ENCODE measurements at places on chromosomes 6 and 20.

- no peak for DNase-seq
Measured at GRCh38 chr6:105936972-105937371, 149.2 kb upstream of the PRDM1 start.

DNA sequence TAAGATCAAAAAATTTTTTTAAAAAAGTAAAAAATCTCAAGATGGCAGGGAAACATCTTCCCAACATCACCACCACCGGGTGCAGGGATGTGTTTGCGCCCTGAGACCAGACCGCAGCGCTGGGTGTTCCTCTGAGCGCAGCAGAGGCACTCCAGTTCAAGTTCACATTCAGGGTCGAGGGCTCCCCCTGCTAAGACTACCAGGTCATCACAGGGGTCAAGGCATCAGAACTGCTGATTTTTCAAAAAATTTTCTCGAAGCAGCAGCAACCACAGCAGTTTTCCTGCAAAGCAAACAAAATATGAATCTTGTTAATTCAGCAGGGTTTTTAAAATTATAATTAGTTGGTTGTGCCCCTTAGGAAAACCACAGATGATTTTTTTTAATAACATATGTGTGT is 83.1 kb downstream of the MYLK4 start:
- DNase-seq, result no peak

GRCh38 chr6:90385759-90386313 is 89.2 kb upstream of the BACH2 start:
- no peak for DNase-seq

- no peak for DNase-seq
Measured at GRCh38 chr20:6959900-6960312, 192.4 kb downstream of the BMP2 start.

DNA sequence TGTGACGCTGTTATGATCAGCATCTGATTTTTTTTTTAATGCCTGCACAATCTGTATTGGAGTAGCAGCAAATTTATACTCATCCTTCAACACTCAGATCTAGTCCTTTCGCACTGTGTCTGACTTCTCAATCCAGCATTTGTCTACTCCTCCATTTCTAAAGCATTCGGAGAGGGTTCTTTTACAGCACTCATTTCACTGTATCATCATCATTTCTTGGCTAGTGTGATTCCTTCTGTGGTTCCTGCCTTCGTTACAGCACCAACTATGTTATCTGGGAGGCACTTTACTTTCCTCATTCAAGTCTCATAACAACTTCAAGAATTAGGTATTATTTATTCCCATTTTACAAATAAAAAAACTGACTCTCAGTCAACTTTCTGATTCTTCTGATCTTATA is 18.0 kb downstream of the NUDT3 start:
- DNase-seq, result no peak

- no peak for DNase-seq
Measured at GRCh38 chr6:72748759-72749158, 126.9 kb downstream of the KCNQ5 start.

GRCh38 chr6:117306227-117306790 is 41.0 kb downstream of the VGLL2 start:
- no peak for DNase-seq

GRCh38 chr20:56117350-56117749 is 112.0 kb upstream of the CBLN4 start:
- DNase-seq, result no peak

DNA sequence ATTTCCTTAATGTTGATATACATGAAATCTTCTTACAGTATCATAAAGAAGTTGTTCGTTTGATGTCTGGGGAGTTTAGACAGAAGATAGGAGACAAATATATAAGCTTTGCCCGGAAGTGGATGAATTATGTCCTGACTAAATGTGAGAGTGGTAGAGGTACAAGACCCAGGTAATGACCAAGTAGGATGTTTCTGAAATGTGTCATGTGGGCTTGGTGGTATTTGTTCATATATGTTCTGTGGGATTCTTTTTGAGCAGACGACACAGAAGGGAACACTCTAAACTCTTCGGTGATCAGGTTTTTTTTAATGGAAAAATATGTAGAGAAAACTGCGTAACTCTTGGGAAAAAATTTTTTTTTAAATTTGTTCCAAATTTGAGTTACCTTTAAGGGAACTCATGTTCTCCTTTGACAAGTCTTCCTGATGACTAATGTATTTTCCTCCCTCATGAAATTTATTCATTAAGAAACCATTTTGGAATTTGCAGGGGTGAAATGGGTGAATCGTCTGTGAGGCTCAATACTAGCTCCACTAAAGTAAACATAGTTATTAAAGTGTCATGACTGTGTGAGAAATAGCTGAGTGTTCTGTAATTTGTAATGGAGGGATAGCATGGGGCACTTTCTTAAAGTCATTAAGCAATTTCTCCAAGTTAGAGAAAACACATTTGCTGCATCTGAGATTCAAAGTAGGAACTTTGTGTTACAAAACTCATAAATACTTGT is 100.6 kb downstream of the MAP3K4 start:
- no peak for DNase-seq

- DNase-seq, result no peak
Measured at GRCh38 chr6:136173519-136174507, 76.3 kb downstream of the MTFR2 start.

DNA sequence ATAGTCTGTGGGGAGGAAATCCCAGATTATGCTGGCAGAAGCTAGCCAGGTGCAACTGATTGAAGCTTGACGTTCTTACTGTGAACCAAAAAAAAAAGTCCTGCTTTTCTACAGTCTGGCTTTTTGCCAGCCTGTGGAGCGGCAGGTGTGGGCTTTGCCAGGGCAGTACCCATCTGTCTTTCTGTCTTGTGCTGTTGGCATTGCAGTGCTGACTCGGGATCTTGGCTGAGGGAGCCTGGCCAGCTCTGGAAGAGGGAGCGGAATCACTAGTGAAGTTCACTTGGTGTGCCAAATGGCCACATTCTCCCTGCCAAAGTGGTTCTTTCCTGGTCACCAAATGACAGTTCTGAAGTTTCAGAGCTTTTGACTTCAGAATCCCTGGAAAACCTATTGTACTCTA is 5.0 kb downstream of the KIF3B start:
- DNase-seq, result no peak

GRCh38 chr6:114580882-114581281 is 238.1 kb upstream of the HS3ST5 start:
- no peak for DNase-seq

- DNase-seq, result no peak
Measured at GRCh38 chr20:53874104-53874503, 196.3 kb downstream of the BCAS1 start.

DNA sequence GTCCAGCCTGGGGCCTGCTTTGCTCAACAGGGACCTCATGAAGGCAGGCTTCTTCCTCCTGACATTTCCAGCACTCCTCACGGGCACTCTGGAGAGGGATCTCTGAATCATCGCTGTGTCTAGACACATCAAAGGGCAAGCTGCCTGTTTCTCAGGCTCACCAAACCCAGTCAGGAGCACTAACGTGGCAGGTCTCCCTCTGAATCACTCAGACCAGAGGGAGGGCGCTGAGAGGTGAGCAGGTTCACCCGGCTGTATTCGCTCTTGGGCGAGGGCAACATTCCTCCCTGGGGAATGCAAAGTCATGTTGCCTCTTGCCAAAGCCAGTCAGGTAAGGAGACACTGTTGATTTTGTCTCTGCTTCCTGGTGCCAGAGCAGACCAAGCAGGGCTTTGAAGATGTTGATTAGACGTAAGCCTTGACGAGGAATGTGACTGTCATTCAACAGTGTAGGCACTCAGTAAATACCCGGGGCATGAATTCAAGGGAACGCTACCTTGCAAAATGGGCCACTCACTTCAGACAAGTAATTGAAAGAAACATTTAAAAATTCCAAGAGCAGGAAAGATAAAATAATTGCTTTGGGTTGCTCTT is 50.1 kb downstream of the CYP24A1 start:
- DNase-seq, result no peak

DNA sequence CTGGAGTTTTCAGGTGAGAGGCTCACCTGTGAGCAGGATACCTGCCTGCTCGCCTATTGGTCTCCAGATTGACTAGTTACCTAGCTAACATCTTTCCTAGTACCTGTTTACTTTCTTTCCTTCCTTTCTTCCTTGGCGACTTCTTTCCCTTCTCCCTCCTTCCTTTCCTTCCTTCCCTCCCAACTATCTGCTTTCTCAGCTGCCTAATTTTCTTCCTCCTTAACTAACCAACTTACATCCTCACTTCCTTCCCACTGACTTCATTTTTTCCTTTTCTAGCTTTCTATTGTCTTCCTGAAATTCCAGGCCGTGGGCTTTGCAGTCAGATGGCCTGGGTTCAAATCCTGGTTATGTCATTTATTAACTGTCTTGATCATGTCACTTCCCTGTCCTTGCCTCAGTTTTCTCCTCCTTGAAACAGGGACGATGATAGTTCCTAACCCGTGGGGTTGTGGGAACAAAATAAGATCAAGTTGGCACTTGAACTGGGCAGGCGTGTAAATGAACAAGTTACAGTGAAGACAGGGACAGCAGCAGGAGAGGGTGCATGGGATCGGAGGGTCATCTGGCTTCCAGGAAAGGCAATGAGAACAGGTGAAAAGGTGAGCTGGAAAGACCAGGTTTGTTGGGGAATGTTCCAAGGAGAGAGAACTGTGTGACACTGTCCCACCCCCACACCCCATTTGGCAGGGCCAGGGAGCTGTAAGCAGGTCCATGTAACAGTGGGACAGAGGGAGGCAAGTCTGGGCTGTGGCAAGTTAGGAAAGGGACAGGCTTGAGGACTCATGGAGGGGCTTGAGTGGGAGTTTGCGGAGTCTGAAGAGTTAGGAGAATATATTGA is 540 bp downstream of the SGK2 start:
- no peak for DNase-seq

GRCh38 chr6:14865531-14866100 is 380.3 kb upstream of the JARID2 start:
- DNase-seq, result no peak

GRCh38 chr6:99014061-99014460 is 66.3 kb upstream of the FBXL4 start:
- no peak for DNase-seq

GRCh38 chr20:38210741-38211140 is 45.7 kb upstream of the TGM2 start:
- no peak for DNase-seq

- no peak for DNase-seq
Measured at GRCh38 chr20:53399592-53400335, 193.9 kb downstream of the ZNF217 start.

- DNase-seq, result no peak
Measured at GRCh38 chr20:58691773-58692578, 624 bp upstream of the NPEPL1 start.

GRCh38 chr6:114421199-114421598 is 78.4 kb upstream of the HS3ST5 start:
- DNase-seq, result no peak

DNA sequence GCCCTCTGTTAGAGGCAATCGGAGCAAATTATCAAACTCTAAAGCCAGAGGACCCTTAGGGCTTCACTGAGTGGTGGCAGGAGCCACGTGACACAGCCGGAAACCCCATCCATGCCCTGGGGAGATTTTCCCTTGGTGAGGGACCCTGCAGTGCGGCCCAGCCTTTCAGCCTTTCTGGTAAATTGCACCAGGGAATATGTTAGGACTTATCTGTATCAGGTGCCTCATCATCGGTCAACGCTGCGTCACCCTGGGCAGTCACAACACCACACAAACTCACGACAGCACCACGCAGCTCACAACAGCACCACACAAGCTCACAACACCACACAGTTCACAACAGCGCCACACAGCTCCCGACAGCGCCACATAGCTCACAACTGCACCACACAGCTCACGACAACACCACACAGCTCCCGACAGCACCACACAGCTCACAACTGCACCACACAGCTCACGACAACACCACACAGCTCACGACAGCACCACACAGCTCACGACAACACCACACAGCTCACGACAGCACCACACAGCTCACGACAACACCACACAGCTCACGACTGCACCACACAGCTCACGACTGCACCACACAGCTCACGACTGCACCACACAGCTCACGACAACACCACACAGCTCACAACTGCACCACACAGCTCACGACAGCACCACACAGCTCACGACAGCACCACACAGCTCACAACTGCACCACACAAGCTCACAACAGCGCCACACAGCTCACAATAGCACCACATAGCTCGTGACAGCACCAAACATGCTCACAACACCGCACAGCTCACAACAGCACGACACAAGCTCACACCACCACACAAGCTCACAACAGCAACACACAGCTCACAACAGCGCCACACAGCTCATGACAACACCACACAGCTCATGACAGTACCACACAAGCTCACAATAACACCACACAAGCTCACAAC is 199.0 kb downstream of the DLL1 start:
- no peak for DNase-seq

DNA sequence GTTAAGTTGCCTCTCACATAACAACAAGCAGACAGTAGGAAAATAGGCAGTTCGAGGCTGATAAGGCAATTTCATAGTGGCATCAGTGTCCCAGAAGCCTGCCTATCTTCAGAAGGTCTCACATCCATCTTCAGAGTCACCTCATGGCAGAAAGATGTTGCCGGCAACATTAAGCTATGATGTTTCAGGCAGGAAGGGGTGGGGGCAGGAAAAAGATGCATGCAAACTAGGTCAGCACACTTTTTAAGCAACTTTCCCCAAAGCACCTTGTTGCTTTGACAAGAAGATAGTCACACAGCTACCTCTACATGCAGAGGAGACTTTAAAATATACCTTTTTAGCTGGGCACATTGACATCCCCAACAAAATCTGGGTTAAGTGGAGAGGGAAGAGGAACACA is 43.2 kb upstream of the SMIM8 start:
- DNase-seq, result no peak

Data from hematopoietic multipotent progenitor cell treated with erythropoietin and hydrocortisone succinate and interleukin-3 and kit ligand, for 17 days (in vitro differentiated cells).